ENCODE measurements at places on chromosomes 6 and 20. TPM values are rescaled to one million over a fixed set of nuclear protein-coding genes. Genes with fewer than 3 reads are reported as not detected.

- H3K4me3 ChIP-seq: no peak overlapping the region
- no peak for DNase-seq
- H3K27me3 ChIP-seq: peaks cover 5% of the 10 kb centered on the region
- H3K4me1 ChIP-seq: peaks cover 3% of the 10 kb centered on the region
- no peaks in the 10 kb centered on the region for H3K36me3 ChIP-seq
- no peak overlapping the region for H3K27ac ChIP-seq
Measured at GRCh38 chr6:163709255-163709654, 294.7 kb downstream of the QKI start.

BANF2 gene
- total RNA-seq: not detected

- no peak overlapping the region for H3K4me3 ChIP-seq
- H3K4me1 ChIP-seq: no peaks in the 10 kb centered on the region
- no peaks in the 10 kb centered on the region for H3K27me3 ChIP-seq
Measured at GRCh38 chr6:80698459-80698858, 592.0 kb downstream of the BCKDHB start.

- no peak overlapping the region for H3K4me3 ChIP-seq
- peaks cover 16% of the 10 kb centered on the region for H3K4me1 ChIP-seq
- peaks cover 88% of the 10 kb centered on the region for H3K36me3 ChIP-seq
- no peaks in the 10 kb centered on the region for H3K27me3 ChIP-seq
Measured at GRCh38 chr6:3081960-3082359, 13.7 kb downstream of the RIPK1 start.

DNA sequence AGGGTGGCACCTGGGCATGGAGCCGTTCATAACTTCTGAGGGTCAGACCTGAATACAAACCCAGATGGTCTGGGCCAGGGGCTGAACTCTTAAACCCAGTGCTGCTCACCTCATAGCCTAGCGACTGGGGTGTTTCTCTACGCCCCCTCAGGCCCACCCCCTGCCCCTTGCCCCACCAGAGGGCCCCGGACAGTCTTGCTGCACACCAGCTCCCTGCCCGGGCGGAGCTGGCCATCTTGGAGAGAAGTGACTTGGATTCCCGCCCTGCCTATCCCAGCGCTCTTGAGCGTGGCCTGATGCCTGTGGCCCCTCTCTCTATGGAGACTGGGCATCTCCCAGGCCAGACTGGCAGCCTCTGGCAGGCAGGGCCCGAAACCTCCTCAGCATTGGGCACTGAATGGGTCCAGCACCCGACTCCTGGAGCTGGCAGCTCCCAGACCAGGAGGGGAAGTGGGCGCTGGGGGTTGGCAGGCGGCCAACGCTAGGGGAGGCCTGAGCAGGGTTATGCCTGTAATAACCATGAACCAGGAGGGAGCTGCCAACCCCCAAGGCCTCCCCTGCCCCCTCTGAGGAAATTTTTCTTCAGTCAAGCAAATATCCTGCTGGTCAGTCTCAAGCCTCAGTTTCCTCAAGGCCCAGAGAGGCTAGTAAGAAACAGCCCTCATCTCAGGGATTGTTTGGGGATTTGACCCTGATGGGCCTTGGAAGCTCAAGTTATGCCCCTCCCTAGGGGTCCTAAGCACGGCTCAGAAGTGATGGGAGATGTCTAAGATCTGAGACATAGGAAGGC, 169.5 kb downstream of the VEGFA start:
- no peak overlapping the region for H3K27ac ChIP-seq
- H3K4me1 ChIP-seq: no peaks in the 10 kb centered on the region
- peaks cover 2% of the 10 kb centered on the region for H3K27me3 ChIP-seq
- no peak for DNase-seq
- no peaks in the 10 kb centered on the region for H3K36me3 ChIP-seq

DNA sequence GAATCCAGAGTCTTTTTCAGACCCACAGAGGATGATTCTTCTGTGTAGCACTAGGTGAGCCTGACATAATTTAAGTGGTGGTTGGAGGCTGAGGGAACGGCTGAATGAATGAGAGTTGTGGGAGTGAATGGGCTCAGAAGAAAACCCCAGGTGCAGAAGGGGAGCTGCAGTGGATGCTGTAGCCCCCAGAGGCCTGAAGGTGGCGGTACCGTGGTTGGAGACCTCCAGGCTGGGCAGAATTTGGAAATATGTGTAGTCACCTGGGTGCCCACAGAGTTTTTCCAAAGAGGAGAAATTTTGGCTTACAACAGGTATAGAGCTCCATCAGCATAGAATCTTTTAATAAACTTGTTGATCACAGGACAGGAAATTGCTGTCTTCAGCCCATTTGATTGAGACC, 6.5 kb upstream of the RAET1G start:
- H3K27me3 ChIP-seq: peaks cover 82% of the 10 kb centered on the region
- H3K4me1 ChIP-seq: peaks cover 19% of the 10 kb centered on the region
- H3K36me3 ChIP-seq: no peaks in the 10 kb centered on the region
- no peak overlapping the region for H3K4me3 ChIP-seq

GRCh38 chr20:44071526-44072111, 115.4 kb downstream of the JPH2 start:
- H3K27me3 ChIP-seq: peaks cover 45% of the 10 kb centered on the region
- no peak for DNase-seq
- H3K27ac ChIP-seq: peak overlapping the region; percentile 23

GRCh38 chr6:84583784-84584183, 180.6 kb downstream of the TBX18 start:
- peaks cover 12% of the 10 kb centered on the region for H3K4me1 ChIP-seq
- no peak for DNase-seq
- H3K27ac ChIP-seq: no peak overlapping the region

HLA-DMB gene
- total RNA-seq: 20.0 TPM

GRCh38 chr6:11964729-11965335, 47.3 kb upstream of the HIVEP1 start:
- no peak overlapping the region for H3K4me3 ChIP-seq
- no peaks in the 10 kb centered on the region for H3K36me3 ChIP-seq
- no peak for DNase-seq
- no peaks in the 10 kb centered on the region for H3K27me3 ChIP-seq
- H3K27ac ChIP-seq: no peak overlapping the region

- H3K4me1 ChIP-seq: peaks cover 8% of the 10 kb centered on the region
- peaks cover 3% of the 10 kb centered on the region for H3K27me3 ChIP-seq
- H3K36me3 ChIP-seq: no peaks in the 10 kb centered on the region
- no peak for DNase-seq
Measured at GRCh38 chr6:104653781-104654180, 205.9 kb downstream of the HACE1 start.

DNA sequence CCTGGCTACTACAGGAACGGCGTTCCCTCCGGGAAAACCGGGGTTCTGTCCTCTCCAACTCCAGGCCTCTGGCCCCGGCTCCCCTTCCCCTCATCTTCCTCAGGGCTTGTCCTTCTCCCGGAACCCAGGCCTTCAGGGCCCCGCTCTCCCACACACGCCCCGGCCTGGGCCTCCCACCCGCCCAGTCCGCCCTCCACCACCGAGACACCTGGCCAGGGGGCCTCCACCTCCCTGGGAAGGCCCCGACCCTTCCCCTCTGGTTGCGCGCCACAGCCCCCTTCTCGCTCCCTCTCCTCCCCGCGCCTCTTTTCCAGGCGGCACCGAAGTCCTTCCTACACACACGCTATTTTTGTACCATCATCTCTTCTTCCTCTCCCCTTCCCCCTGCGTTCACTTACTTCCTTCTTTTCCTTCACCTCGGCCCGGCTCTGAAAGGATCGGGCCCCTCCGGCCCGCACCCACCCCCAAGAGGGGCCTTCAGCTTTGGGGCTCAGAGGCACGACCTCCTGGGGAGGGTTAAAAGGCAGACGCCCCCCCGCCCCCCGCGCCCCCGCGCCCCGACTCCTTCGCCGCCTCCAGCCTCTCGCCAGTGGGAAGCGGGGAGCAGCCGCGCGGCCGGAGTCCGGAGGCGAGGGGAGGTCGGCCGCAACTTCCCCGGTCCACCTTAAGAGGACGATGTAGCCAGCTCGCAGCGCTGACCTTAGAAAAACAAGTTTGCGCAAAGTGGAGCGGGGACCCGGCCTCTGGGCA, 1.3 kb upstream of the SIRPA start:
- no peak overlapping the region for H3K4me3 ChIP-seq
- H3K27ac ChIP-seq: no peak overlapping the region
- no peaks in the 10 kb centered on the region for H3K36me3 ChIP-seq
- peaks cover 55% of the 10 kb centered on the region for H3K27me3 ChIP-seq
- DNase-seq: no peak

DNA sequence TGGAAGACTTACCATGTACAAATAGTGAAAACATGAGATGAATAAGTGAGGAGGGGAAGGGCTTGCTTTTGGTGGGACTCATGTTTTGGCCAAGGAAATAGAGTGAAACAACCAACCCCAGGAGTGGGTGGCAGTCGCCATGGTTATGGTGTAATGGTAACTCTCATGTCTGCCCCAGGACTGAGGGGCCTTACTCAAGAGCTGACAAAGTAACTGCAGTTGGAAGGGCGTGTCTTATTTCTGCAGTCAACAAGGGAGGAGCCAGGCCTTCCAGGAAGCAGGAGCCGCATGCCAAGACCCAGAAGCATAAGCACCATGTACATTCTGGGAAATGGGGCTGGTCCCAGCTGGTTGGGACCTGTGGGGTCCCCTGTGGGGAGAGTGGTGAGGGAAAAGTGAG, 108.5 kb downstream of the UNC5CL start:
- H3K27me3 ChIP-seq: peaks cover 13% of the 10 kb centered on the region
- DNase-seq: no peak
- no peaks in the 10 kb centered on the region for H3K4me1 ChIP-seq
- no peak overlapping the region for H3K4me3 ChIP-seq

GRCh38 chr6:26043384-26044139, 43.7 kb upstream of the HFE start:
- H3K36me3 ChIP-seq: peaks cover 5% of the 10 kb centered on the region
- peaks cover 37% of the 10 kb centered on the region for H3K4me1 ChIP-seq
- peak overlapping the region; percentile 79 for H3K4me3 ChIP-seq

- no peak overlapping the region for H3K4me3 ChIP-seq
- DNase-seq: no peak
- H3K36me3 ChIP-seq: no peaks in the 10 kb centered on the region
- peaks cover 2% of the 10 kb centered on the region for H3K4me1 ChIP-seq
- H3K27me3 ChIP-seq: no peaks in the 10 kb centered on the region
Measured at GRCh38 chr6:4883298-4883697, 107.1 kb downstream of the CDYL start.

DNA sequence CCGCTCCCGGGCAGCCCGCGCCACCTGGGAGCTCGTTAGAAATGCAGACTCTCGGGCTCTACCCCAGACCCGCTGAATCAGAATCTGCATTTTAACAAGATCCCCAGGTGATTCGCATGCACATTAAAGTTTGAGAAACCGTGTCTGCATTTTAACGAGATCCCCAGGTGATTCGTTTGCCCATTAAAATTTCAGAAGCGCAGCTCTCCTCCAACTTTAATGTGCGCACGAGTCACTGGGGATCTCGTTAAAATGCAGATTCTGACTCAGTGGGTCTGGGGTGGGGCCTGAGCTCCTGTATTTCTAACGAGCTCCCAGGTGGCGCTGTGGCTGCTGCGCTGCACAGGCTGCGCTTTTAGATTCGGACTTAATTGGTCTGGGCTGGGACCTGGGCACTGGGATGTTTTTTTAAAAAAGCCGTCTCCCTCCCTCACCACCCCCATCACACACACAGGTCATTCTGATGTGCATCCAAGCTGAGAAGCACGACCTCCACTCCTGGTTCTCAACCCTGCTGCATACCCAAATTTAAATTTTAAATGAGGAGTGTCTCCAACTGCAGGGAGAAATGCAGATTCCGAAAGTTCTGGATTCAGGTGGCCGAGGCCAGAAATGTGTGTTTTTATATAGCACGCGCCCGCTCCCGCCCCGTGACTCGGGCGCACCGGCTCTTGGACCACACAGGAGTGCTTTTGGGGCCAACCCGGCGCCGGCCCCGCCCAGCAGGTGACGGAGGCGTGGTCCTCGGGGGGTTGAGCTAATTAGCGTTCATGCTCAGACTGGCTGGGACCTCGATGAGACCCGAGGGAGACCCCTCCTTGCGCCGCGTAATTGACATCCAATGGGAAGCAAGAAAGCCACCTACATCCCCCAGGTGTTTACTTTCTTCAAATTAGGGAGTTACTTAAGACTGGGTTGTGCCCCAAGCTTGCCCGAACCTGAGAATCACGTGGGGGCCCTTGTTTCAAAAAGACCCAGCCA, 85.8 kb downstream of the ZFP64 start:
- H3K27ac ChIP-seq: no peak overlapping the region
- DNase-seq: no peak
- H3K4me1 ChIP-seq: peaks cover 22% of the 10 kb centered on the region
- H3K27me3 ChIP-seq: peaks cover 35% of the 10 kb centered on the region

TSBP1 gene
- total RNA-seq: not detected

DNA sequence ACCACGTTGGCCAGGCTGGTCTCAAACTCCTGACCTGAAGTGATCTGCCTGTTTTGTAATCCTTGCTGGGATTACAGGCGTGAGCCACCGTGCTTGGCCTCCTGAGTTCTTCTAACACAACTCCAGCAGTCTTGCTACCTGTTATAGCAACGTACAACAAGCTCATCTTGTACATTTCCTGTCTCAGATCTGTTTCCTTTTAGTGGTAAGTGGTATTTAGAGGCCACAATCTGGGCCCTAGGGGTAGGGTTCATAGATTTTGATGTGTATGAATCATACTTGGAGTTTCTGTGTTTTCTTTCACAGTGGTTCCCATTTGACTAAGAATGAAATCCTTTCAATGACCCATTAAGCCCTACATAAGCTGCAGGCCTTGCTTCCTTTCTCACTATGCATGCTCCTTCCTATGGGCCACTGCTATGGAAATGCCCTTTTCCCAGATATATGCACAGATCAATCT, 27.1 kb upstream of the SYNCRIP start:
- peaks cover 41% of the 10 kb centered on the region for H3K36me3 ChIP-seq
- no peaks in the 10 kb centered on the region for H3K27me3 ChIP-seq
- H3K27ac ChIP-seq: peak overlapping the region; percentile 96
- peaks cover 64% of the 10 kb centered on the region for H3K4me1 ChIP-seq
- peak overlapping the region; percentile 68 for H3K4me3 ChIP-seq

MMP24 gene
- total RNA-seq: not detected

GRCh38 chr20:5715071-5715841, 34.9 kb upstream of the SHLD1 start:
- peaks cover 15% of the 10 kb centered on the region for H3K4me1 ChIP-seq
- no peak overlapping the region for H3K4me3 ChIP-seq

DNA sequence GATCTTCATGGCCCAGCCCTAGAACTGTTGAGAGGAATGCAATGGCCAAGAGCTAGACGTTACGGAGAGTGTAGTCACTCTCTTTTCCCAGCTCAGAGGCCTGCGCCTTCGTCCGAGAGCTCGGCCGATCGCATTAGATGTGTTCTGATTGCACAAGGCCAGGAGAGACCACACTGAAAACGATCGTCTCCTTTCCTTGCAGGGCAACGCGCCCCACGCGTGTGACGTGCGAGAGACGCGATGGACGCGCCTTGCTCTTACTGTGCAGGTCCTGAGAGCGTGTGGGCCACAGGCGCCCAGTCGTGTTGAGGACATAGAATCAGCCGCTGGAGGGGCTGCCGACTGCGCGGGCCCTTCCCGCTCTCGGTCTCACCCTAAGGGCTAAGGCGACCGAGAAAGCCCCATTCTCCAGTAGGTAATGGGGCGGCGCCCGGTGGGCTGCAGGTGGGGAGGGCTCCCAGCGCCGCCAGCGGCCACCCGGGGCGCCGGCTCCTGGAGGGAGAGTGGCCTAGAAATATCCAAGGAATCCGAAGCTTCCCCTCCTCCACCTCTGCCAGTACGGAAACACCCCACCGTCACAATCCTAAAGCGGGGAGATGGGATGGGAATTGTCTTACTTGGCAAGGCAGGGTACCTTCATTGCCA, 26.9 kb downstream of the TFAP2B start:
- peaks cover 75% of the 10 kb centered on the region for H3K27me3 ChIP-seq
- no peak for DNase-seq
- peaks cover 2% of the 10 kb centered on the region for H3K36me3 ChIP-seq
- H3K4me3 ChIP-seq: no peak overlapping the region

CLPSL2 gene
- not detected for total RNA-seq

GRCh38 chr20:32034581-32035425, 17.2 kb upstream of the HCK start:
- DNase-seq: no peak
- no peak overlapping the region for H3K4me3 ChIP-seq
- no peaks in the 10 kb centered on the region for H3K36me3 ChIP-seq
- H3K27ac ChIP-seq: no peak overlapping the region
- H3K4me1 ChIP-seq: no peaks in the 10 kb centered on the region

Measured in activated CD4-positive, alpha-beta memory T cell treated with anti-CD3 and anti-CD28 coated beads, Interleukin-2, amount 10 ng/mL, durations not matched to agents 7 days and 5 days (primary cell).